ENCODE measurements at places on chromosomes 4 and X.

DNA sequence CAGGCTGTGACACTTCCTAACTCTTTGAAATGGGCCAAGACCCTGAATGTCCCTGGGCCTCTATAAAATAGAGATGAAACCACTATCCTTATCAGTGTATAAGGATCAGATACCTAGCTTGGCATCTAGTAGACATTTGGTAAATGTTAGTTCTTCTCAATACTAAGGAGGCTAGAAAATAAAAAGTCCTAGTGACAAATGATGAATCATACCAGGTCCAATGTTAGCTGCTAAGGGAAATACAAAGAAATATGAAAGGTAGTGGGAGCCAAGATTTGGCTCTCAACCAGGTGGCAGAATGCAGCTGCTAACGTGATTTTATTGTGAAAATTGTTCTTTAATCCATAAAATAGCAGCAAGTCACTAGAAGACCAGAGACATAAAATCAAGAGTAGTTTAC lies 19.8 kb upstream of the PPARGC1A start:
- DNase-seq, result no peak

DNA sequence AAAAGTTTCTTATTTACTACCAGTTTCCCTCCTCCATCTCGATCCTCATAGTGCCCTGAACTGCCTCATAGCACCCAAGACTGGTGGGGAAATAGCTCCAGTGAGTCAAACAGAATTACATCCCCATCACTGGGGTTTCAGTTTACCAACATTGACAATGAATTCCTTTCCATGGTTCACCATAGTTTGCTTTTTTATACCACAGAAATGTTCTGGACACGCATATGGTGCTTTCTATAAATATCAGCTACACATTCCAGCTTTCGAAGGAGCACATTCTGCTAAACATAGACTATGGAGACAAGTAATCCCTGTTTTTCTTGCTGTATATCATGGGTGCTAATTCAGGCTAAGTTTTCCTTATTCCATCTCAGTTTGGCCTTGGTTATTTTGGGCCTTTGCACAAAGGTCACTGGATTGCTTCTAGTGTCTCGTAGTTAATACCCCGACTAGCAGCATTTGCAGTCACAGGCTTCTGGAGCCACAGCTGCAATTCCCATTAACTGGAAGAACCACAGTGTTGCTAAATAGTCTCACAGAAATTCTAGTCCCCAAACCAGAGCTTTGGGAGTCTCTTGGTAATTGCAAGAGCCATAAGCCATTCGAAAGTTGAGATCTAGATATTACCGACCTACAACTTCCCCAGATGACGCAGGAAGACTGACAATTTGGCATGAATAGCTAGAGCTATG lies 53.4 kb upstream of the TRPC3 start:
- DNase-seq, result no peak

DNA sequence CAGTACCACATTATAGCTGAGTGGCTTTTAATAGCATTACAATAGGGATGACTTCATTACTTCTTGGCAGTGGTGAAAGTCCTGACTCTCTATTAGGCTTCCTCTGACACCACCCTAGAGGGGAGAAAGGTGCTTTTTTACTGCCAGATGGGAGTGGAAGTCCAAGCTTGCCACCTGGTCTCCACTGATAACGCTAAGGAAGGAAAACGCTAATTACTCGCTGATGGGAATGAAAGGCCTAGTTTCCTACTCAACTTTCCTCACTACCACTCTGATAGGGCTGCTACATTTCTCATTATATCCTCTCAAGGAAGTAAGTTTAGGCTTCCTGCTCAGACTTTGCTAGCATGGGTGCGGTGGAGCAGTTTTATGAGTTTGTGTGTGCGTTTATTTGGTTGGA lies 62.3 kb upstream of the PAGE3 start:
- no peak for DNase-seq

GRCh38 chrX:28010875-28011274 lies 29.6 kb upstream of the DCAF8L1 start:
- no peak for DNase-seq

- DNase-seq, result no peak
These were observed 97.4 kb downstream of the NLGN4X start for GRCh38 chrX:6131287-6131686.

GRCh38 chr4:140695483-140695882 lies 60.7 kb downstream of the TBC1D9 start:
- no peak for DNase-seq

DNA sequence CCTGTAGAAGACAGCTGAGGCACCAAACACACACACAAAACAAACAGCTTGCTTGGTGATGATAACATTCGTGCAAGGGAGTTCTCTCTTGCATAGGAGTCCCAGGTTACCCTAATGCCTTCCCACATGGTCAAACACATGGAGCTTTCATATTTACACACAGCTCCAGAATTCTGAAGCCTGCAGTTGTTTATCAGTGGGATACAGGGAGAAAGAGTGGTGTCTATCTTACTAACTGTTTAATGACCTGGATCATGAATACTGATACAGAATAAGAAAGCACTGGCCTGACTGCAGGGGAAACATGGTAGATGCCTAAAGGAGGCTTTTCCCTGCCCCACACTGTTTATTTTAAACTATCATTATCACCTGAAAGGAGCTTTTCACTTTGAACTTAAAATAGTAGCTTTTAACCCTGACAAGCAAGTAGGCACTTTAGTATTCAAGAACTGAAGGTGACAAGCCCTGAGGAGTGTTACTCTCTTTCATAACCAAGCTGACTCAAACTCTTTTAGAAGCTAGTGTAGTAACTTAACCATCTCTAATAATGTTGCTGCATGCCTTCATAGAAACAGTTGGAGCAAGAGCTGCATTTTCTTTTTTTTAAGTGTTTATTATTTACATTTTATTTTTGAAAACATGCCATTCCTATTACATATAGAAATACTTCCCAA lies 15.6 kb downstream of the TET2 start:
- no peak for DNase-seq

DNA sequence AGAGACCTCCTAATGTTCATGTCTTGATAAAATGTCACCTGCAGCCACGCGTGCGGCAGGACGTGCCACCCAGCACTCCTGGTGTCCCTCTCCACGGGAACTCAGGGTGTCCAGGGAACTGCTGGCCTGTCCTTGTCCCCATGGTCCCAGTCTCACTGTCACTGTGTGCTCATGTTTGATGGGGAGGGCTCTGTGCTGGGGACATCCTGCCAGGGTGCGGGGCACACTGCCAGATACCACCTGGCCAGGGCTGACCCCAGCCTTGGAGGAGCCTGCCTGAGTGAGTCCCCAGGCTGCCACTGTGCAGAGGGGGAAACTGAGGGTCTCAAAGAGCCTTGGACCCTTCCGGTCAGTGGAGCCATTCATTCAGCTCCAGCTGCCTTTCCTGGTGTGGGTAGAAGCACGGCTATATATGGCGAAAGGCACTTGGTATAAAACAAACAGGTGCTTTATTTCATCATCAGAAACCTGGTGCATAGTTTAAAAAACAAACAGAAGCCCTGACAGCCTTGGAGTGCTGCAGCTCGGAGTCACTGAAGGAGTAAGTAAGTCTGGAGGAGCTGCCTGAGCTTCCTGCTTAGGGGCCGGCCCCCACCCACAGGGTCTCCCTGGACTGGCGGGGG lies 33.0 kb downstream of the NOP14 start:
- no peak for DNase-seq

DNA sequence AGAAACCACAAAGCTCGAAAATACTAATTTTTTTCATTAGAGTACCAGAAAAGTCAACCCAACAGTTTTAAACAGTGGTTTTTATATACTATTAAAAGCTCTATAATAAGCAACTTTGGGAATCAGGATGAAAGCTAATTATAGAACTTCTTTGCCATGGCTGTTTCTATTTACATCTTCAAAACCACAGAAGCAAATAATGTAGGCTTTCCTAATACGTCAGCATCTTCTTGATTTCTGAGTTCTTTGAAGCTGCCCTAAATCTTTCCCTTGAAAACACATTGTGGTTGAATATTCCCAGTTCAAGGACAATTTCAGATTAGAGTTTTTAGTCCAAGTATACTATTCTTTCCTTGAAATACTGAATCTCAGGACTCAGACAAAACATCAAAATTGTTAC lies 460.2 kb upstream of the FAT1 start:
- DNase-seq, result no peak

- no peak for DNase-seq
These were observed 242.3 kb upstream of the NOCT start for GRCh38 chr4:138773321-138773720.

GRCh38 chr4:154009191-154009590 lies 220.3 kb upstream of the SFRP2 start:
- DNase-seq, result no peak

DNA sequence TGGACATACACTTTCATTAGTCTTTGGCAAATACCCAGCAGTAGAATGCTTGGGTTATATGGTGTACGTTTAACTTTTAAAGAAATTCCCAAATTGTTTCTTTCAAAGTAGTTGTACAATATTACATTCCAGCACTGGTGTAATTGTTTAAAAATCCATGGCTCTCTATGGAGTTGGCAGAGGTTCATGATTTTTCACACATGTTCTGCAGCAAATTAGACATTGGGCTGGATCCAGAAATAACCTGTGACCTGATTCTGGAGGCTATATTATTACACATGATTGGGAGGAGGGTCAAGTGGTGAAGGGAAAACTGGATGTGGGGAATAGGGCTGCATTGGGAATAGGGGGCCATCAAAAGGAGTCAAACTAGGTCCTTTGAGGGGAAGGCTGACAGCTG lies 41.9 kb downstream of the MAMLD1 start:
- DNase-seq, result no peak

DNA sequence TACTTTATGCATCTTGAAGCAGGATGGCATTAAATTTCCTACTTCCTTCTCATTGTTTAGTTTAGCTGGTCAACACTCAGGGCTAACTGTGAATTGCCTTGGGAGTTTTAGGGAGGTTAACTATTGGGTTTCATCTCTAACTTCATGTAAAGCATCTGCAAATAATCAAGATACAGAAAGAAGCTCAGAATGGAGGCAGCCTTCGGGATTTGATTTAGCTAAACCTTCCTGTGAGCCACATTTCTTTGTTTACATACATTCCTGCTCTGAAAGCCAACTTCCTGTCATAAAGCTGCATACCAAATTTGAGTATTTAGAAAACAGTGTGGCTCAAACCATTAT lies 131.7 kb upstream of the PCDH18 start:
- no peak for DNase-seq

GRCh38 chr4:39134683-39135306 lies 47.5 kb upstream of the WDR19 start:
- no peak for DNase-seq

DNA sequence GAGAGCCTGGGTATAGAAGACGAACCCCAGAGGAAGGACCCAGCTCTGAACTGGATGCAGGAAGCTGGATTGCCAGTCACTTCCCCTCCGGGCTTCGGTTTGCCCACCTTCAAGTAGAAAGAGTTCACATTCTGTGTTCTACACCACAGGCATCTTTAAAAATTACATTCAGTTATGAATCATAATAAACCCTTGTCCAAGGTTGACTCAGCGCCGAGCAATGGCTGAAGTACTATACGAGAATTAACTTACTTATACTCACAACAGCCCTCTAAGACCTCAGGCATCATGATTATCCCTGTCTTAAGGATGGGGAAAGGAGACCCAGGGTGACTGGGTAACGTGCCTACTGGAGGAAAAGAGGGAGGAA lies 72.5 kb downstream of the EVC2 start:
- DNase-seq, result no peak

GRCh38 chr4:13268165-13268564 lies 216.0 kb downstream of the RAB28 start:
- no peak for DNase-seq

- no peak for DNase-seq
These were observed 7.9 kb downstream of the NDNF start for GRCh38 chr4:121064482-121064881.

GRCh38 chrX:72121383-72121782 lies 10.3 kb downstream of the RTL5 start:
- peak; percentile 62 for DNase-seq

DNA sequence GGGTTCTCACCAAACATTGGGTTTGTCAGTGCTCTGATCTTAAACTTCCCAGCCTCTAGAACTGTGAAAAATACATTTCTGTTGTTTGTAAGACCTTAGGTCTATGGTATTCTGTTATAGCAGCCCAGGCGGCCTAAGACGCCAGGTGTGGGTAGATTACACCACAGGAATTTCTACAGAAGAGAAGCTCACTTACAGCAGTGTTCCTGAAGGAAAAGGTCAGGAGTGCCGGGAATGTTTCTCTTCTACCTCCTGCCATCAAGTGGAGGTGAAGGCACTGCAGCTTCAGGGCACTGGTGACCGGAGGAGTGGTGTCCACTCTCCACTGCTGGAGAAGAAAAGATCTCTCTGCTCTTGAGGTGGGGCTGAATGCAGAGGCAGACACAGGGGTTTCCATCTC lies 45.7 kb downstream of the FHDC1 start:
- no peak for DNase-seq

DNA sequence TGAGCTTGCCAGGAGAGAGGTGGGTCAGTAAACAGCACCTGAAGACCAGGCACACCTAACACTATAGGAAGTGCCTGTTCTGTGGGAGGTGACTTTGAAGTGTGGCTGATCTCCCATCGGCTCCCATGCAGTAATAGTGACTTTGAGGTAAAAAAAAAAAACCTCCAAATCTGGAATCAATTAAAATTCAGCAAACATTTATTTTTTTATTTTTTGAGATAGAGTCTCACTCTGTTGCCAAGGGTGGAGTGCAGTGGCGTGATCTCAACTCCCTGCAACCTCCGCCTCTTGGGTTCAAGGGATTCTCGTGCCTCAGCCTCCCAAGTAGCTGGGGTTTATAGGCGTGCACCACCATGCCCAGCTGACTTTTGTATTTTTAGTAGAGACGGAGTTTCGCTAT lies 32.4 kb downstream of the ARHGAP10 start:
- DNase-seq, result no peak

GRCh38 chr4:189087971-189088370 lies 852.7 kb upstream of the FRG1 start:
- DNase-seq, result no peak

- no peak for DNase-seq
These were observed 392.0 kb downstream of the MAPK10 start for GRCh38 chr4:85967872-85968271.

GRCh38 chr4:26884486-26884988 lies 23.9 kb downstream of the STIM2 start:
- no peak for DNase-seq

GRCh38 chrX:153519569-153520286 lies 2.3 kb downstream of the ATP2B3 start:
- no peak for DNase-seq

GRCh38 chr4:144681806-144682205 lies 35.9 kb downstream of the HHIP start:
- DNase-seq, result no peak

DNA sequence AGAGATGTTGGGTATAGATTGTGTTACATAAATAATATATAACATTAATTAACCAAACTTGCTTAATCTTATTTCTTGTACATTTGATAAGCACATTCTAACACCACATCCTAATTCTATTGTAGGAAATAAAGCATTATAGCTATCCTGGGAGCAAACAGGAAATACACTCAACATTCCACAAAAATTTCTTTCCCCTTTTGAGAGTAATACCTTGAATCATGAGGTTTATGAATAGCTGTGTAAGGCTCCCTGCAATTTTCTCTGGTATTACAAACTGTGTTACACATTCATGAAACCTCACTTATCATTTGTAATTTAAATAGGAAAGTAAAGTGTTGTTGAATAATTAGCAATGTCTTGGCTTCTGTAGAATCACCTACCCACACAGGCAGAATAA lies 95.1 kb downstream of the TMEM47 start:
- DNase-seq, result no peak

GRCh38 chrX:45449982-45450381 lies 249.3 kb upstream of the DIPK2B start:
- DNase-seq, result no peak

GRCh38 chr4:41865981-41866798 lies 69.0 kb upstream of the TMEM33 start:
- DNase-seq, result no peak

Measured in left hindlimb (tissue), 1 donor.